ENCODE measurements at places on chromosomes 5 and 9. TPM values are rescaled to one million over a fixed set of nuclear protein-coding genes. Genes with fewer than 3 reads are reported as not detected.

HMMR gene
- total RNA-seq = 42.5 TPM

- H3K27me3 ChIP-seq = no peaks in the 10 kb centered on the region
- DNase-seq = no peak
- no peaks in the 10 kb centered on the region for H3K4me1 ChIP-seq
Observed at GRCh38 chr5:2371419-2371710, 380.1 kb downstream of the IRX2 start.

DNA sequence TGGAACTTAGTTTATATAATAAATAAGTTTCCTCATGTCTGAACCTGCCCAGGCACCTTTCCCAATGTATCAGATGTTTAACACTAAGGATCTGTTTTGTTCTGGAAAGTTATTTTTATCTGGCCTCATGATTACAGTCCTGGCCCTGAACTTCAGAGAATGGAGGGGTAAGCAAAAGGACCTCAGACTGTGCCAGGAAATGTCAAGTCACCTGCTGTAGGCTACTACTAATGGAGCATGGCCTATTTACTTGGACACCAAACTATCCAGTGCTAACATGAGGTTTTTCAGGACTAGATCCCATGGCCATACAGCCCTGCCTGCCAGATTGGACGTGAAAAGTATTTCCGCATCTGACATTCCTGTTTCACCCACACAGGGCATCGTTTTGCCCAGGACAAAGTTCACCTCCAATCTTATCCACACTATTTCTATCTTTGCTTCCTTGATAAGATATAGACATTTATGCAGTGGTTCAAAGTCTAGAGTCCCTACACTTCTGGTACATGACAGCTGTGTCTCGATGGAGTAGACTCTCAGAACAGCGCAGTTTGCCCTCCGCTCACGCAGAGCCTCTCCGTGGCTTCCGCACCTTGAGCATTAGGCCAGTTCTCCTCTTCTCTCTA lies at the start of gene BTNL8:
TSS of gene BTNL8 (plus strand) at position 539 of the 626 bp plus-strand sequence. CDS start 152 bp downstream, outside the sequence.
- no peak for DNase-seq
- no peak within 1 kb of the TSS for H3K27ac ChIP-seq
- no peaks in the 10 kb centered on the region for H3K4me1 ChIP-seq
- H3K27me3 ChIP-seq = no peaks in the 10 kb centered on the region
- no peak within 1 kb of the TSS for H3K4me3 ChIP-seq
- H3K36me3 ChIP-seq = no peaks in the 10 kb centered on the region

- H3K36me3 ChIP-seq = no peaks in the 10 kb centered on the region
- no peak for DNase-seq
Observed at GRCh38 chr9:3912817-3913216, 387.0 kb upstream of the RFX3 start.

CD274 gene
- 0.21 TPM for total RNA-seq

DNA sequence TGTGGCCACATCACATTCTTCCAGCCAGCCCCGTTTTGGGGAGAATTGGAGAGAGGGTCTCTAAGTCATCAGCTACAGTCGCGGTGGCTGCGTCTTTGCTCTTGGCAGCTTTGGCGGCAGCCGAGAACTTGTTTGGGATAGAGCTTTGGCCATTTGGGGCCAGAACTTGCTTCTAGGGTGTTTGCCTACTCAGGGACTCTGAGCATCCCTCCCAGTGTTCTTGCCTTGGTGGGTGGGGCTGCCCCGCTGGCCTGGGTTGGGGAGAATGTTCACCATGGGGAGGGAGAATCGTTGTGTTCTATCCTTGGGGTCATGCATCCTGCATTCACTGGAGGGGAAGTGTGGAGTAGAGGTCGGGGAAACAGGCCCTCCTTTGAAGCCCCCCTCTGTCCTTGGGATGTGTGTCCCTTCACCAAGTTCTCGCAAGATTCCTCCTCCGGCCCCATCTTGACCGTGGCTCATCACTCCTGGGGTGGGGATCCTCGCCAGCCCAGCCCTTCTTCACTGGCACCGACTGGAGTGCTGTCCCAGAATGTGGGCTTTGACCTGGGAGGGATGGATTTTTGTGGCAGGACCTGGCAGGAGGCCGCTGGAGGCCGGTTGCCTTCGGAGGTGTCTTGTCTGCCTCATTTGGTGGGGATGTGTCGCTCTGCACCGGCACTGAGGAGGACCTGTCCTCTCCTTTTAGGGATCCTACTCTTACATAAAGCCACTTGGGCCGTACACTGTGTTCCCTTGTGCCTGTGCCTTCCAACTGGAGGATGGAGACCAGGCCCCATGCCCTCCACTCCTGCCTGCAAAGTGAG lies 3.5 kb downstream of the PHF2 start:
- H3K27ac ChIP-seq = no peak overlapping the region
- H3K36me3 ChIP-seq = no peaks in the 10 kb centered on the region
- H3K27me3 ChIP-seq = no peaks in the 10 kb centered on the region
- DNase-seq = no peak
- H3K4me1 ChIP-seq = peaks cover 10% of the 10 kb centered on the region

C9orf40 gene
- 9.2 TPM for total RNA-seq

DNA sequence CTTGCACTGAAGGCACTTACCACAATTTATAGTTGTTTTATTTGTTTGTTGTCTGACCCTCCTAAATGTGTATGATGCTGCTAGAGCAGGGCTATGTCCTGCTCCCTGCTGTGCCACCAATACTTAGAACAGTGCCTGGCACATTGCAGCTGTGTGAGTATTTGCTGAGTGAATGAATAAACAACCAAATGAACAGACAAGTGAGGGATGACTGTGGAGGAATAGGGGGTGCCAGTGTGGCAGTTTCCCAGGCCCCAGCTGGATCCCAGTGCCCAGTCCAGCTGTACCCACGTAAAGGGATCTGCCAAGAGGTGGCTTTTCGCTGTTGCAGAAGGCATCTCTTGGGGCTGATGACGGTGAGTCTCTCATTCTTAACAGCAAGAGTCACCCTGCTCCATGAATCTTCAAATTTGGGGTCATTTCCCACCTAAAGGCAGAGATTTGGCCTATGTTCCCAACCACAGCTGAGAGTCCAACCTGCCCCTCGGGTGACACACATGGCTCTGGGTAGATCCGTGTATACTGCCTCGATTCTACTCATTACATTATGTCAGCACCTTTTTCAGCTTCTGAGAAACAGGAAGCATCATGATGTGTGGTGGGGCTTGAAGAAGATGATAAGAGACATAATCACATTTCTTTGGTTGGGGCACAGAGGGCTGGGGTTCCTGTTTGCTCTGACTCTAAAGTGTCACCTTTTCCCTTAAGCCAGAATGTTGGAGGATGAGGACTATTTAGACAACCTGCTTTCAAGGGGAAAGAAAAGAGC lies 14.3 kb downstream of the IL5 start:
- no peak overlapping the region for H3K4me3 ChIP-seq
- no peaks in the 10 kb centered on the region for H3K4me1 ChIP-seq
- H3K27ac ChIP-seq = no peak overlapping the region
- peaks cover 10% of the 10 kb centered on the region for H3K27me3 ChIP-seq

DNA sequence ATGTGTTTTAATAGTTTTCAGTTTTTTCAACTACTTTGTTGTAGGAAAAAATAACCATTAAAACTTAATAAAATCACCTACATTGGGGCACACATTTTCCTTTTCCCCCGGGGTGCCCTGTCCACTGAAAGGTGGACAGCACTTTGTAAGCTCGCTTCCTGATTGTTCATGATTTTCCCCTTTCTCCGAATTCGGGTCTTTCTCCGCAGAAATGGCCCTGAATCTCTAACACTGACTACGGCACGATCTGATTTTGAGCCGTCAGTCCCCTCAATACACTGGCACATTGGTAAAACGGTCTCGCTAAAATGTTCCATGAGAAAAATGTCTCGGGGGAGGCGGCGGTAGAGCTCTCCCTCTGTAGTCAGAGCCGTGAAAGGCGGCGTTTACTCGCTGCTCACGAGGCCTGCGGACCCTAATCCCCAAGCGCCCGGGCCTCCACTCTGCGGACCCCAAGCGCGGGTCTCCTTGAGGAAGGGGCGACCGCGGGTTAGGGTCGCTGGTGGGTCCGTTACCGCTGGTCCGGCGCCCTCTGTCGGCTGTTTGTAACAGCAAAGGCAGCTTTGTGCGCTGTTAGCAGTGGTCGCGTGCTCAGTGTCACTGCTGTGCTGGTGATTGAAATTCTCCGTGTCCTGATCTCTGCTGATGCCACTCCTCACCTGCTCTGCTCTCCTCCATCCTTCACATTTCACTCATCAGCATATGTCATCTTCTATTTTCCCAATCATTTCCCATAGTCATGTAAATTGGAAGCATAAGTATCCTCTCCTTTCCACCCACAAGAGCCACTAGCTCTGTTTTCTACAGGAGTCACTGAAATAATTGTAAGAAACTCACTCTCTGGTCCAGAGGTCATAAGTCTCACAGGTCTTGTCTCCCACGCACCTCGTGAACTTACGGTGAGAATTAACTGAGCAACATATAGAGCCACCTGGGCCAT lies 10.8 kb upstream of the IFNA2 start:
- no peaks in the 10 kb centered on the region for H3K36me3 ChIP-seq
- H3K4me3 ChIP-seq = peak overlapping the region; percentile 55
- DNase-seq = no peak
- H3K4me1 ChIP-seq = no peaks in the 10 kb centered on the region
- no peaks in the 10 kb centered on the region for H3K27me3 ChIP-seq

SPATA31E1 gene
- total RNA-seq = not detected

DNA sequence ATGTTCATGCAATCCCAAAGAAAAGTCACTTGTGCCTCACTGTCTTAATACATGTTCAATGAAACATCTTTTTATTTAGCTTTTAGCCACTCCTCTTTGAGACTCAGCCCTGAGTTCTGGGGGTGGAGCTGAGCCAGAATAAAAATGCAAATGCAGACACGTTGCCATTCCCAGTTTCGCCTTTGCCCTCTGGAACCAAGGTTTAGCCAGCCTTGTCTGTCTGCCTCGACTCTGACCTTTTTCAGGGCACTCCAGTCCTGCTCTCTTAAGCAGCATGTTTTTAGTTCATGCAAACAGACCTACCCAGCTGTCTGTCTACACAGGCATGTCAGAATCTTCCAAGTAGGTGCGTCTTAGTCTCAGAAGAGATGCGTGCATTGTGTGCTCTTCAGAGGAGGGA lies 82.2 kb upstream of the RANBP3L start:
- H3K4me1 ChIP-seq = no peaks in the 10 kb centered on the region
- H3K27ac ChIP-seq = no peak overlapping the region
- no peak for DNase-seq
- no peak overlapping the region for H3K4me3 ChIP-seq

DNA sequence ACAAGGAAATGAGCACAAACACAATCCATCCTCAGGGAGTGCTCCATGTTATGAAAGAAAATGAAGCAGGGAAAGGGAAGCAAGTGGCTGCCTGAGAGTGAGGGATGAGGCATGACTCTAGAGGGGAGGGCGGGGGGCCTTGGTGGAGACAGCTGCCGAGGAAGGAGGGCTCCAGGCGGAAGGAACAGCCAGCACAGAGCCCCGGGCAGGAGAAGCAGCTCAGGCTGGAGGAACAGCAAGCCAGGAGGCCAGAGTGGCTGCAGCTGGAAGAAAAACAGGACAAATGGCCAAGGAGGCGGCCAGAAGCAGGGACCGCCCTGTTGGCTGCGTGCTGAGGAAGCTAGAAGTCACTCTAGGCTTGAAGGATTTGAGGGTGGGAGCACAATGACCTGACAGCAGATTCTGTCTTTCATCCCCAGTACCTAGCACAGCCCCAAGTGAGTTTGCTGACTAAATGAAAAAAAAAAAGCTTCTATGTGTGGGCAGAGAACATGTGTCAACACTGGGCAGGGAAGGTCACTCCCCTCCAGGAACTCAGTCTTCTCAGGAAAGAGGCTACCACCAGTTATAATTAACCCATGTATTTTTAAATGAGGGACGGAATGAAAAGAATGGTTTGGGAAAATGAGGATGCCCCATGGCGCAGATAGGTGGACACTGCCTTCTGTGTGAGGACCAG lies 142.8 kb downstream of the DCP2 start:
- no peaks in the 10 kb centered on the region for H3K4me1 ChIP-seq
- DNase-seq = no peak
- H3K4me3 ChIP-seq = no peak overlapping the region
- no peaks in the 10 kb centered on the region for H3K36me3 ChIP-seq

ZCCHC10 gene
- 30.8 TPM for total RNA-seq

DNM1 gene
- 18.7 TPM for total RNA-seq

DNA sequence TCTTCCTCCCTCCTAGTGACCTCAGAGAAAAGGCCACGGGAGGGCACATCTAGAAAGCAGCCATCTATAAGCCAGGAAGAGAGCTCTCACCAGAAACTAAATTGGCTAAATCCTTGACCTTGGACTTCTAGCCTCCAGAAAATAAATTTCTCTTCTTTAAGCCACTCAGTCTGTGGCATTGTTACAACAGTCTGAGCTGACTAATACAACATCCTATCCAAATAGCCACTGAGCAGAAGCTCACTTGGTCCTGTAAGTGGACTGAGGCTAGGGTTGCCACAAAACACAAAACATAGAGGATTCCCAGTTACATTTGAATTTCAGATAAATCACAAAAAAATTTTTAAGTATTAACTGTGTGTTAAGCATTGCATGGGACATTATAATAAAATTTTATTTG lies 383.4 kb downstream of the MLLT3 start:
- no peak for DNase-seq
- H3K27ac ChIP-seq = no peak overlapping the region
- H3K4me1 ChIP-seq = no peaks in the 10 kb centered on the region
- no peak overlapping the region for H3K4me3 ChIP-seq
- no peaks in the 10 kb centered on the region for H3K36me3 ChIP-seq

GRCh38 chr5:37198842-37199241 lies 50.3 kb downstream of the CPLANE1 start:
- DNase-seq = no peak
- H3K4me1 ChIP-seq = no peaks in the 10 kb centered on the region
- no peak overlapping the region for H3K4me3 ChIP-seq
- no peak overlapping the region for H3K27ac ChIP-seq
- no peaks in the 10 kb centered on the region for H3K27me3 ChIP-seq

DNA sequence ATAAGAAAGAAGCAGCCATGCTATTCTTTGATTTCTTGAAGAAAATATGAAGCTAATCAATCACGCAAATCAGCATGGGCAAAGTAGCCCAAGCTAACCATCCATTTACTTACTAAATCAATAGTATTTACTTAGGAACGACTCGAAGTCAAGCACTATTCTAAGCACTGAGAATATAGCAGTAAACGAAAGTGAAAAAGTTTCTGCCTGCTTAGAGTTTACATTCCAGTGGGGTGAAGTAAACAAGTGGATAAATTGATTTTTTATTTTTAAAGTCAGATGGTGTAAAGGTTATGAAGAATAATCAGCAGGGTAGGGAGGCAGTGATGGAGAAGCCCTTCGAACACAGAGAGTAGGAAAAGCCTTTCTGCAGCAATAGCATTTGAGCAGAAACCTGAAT lies 5.5 kb downstream of the TSTD2 start:
- no peaks in the 10 kb centered on the region for H3K27me3 ChIP-seq
- H3K4me3 ChIP-seq = no peak overlapping the region
- no peaks in the 10 kb centered on the region for H3K36me3 ChIP-seq
- H3K27ac ChIP-seq = no peak overlapping the region

GRCh38 chr9:134770972-134771971 lies 109.3 kb upstream of the FCN2 start:
- H3K27me3 ChIP-seq = no peaks in the 10 kb centered on the region
- no peaks in the 10 kb centered on the region for H3K36me3 ChIP-seq
- no peak overlapping the region for H3K4me3 ChIP-seq
- H3K27ac ChIP-seq = no peak overlapping the region
- H3K4me1 ChIP-seq = no peaks in the 10 kb centered on the region

JAKMIP2 gene
- total RNA-seq = not detected

GRCh38 chr5:93886098-93886806 lies 144.9 kb upstream of the POU5F2 start:
- DNase-seq = no peak
- H3K4me1 ChIP-seq = no peaks in the 10 kb centered on the region
- no peaks in the 10 kb centered on the region for H3K36me3 ChIP-seq
- no peaks in the 10 kb centered on the region for H3K27me3 ChIP-seq

C9 gene
- 0.05 TPM for total RNA-seq

- DNase-seq = no peak
- no peaks in the 10 kb centered on the region for H3K4me1 ChIP-seq
- H3K27ac ChIP-seq = no peak overlapping the region
- H3K27me3 ChIP-seq = no peaks in the 10 kb centered on the region
Observed at GRCh38 chr9:101514071-101514470, 19.6 kb upstream of the RNF20 start.

All from Panc1 (cell line).